Stimulated activated CD8-positive, alpha-beta memory T cell treated with anti-CD3 and anti-CD28 coated beads, Interleukin-15, amount 100 ng/mL, for 1 hour (primary cell): ENCODE measurements at places on chromosomes 5 and 9.

DNA sequence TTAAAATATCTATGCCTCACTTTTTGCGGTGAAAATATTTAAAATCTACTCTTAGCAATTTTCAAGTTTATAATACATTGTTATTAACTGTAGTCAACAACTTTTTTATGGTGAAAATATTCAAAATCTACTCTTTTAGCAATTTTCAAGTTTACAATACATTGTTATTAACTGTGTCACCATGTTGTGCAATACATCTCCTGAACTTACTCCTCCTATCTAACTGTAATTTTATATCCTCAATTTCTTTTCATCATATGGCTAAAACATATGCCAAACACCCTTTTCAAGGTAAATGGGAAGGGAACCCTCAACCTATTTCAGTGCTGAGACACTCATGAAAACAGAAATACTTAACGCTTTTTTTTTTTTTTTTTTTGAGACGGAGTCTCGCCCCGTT, 982.7 kb upstream of the DMAC1 start:
- no peak for DNase-seq

DNA sequence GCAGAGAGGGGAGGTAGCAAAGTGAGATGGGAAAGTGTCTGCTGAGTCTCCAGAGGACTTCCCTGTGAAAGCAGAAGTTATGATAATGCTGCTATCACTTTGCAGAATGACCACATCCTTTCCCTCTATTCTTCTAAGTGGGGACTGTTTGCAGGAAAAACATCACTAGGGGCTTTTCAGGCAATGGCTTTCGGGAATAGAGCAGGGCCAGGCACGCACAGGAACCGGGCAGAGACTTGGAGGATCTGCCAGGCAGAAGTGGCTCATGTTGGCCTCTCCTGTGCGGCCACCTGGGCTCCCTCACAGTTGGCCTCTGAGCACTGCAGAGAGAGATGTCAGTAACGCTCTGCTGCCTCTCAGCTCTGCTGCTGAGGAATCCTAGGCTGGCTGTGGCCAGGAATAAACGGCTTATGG, 214.7 kb downstream of the MAST4 start:
- DNase-seq: no peak

- DNase-seq: no peak
Observed at GRCh38 chr9:38274800-38275199, 117.7 kb upstream of the ALDH1B1 start.

DNA sequence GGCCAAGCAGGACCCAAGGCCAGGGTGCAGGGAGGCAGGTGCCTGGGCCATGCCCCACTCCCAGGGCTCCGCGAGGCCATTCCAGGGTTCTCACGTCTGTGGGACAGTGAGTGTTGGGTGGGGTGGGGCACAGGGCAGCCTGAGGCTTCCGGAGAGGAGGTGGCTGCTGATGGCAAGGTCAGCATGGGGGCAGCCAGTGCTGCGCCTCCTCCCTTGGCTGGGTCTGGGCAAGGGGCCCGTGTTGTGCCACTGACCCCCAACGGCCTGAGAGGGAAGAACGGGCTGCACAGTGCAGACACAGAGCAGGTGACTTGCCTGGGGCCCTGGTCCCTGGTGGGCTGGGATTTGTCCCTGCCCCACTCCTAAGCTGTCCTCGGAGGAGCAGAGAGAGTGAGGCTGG, 82.1 kb downstream of the RXRA start:
- DNase-seq: no peak

DNA sequence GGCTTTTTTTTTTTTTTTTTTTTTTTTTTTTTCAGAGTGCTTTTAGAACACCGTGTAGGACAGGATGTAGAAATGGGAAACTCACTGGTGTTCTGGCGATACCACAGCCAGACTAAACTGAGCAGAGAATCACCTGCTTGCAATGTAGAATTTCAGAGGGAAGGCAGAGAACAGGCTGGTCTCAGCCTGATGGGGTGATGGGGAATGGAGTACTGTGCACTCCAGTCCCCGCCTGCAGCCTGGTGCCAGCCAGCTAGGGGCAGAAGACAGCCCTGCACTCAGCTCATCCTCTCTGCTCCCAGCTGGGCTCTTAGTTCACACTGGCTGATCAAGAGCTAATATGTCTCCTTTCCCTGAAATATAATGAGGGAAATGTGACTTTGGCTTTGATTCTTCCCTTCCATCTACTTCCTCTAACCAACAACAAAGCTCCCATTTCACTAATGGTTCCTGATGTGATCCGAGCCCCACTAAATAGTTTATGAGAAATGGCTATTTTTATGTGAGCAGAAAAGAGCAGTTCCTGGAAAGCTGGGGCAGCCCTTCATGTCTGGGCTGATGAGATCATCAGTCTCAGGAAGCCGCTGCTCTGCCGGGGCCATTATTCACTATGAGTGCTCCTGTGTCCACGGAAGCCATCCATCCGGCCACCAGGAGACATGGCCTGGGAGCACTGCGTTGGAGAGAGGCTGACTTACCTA, 209.7 kb downstream of the GADD45G start:
- DNase-seq: no peak

GRCh38 chr9:3261484-3261883, 264.3 kb downstream of the RFX3 start:
- no peak for DNase-seq

- no peak for DNase-seq
Observed at GRCh38 chr9:137085920-137086530, 760 bp upstream of the MAN1B1 start.

DNA sequence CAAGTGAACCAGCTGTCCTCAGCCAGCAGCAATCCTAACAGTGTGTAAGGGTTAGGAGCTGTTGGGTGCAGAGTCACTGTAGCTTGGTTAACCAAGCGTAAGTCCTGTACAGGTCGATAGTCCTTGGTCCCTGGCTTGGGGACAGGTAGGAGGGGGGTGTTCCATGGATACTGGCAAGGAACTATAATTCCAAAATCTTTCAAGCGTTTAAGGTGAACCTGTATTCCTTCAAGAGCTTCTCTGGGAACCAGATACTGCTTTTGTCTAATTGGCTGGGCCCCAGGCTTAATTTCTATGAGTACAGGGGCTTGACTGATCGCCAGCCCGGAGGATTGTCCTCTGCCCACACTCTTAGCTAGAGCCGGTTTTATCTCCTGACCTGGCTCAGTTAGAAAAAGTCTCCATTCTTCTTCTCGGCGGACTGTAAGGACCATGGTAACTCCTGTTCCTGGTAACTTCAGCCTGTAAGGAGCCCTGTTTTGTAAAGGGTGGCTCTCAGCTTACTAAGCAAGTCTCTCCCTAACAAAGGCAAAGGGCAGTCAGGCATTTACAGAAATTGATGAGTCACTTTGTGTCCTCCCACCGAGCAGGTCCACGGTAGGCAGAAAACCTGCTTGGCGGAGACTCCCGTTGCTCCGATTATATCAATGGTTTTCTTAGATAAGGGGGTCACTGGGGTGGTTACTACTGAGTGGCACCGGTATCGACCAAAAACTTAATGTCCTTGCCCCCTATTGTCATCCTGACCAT, 6.0 kb upstream of the ZNF354C start:
- no peak for DNase-seq
